ENCODE measurements at places on chromosomes 6 and 20.

DNA sequence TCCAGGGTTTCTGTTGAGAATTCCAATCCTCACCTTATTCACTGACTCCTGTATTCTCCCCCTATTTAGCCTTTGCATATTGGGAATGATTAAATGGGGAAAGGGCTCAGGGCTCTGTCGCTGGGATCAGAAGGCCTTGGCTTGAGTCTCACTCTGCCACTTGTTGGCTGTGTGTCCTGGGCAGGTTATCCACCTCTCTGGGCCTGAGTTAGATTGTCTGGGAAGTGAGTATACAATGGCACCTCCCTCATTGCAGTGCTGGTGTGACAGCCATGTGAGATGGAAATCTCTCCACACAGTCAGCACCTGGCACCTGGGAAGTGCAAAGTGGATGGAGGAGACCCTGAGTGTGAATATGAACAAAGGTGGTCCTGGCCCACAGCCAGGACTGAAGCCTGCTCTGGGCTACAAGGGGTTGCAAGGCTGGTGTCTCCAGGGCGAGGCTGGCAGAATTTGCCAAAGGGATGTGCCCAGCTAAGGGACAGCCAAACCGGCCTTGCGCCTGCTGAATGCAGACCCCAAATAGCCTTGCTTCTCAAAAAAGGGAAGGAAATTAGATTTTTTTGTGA, 200.0 kb upstream of the PMEPA1 start:
- DNase-seq: no peak

- DNase-seq: no peak
These were observed 545.6 kb upstream of the MAP3K7 start for GRCh38 chr6:91132461-91132860.

GRCh38 chr6:26275663-26276062, 89.3 kb upstream of the BTN3A2 start:
- no peak for DNase-seq

DNA sequence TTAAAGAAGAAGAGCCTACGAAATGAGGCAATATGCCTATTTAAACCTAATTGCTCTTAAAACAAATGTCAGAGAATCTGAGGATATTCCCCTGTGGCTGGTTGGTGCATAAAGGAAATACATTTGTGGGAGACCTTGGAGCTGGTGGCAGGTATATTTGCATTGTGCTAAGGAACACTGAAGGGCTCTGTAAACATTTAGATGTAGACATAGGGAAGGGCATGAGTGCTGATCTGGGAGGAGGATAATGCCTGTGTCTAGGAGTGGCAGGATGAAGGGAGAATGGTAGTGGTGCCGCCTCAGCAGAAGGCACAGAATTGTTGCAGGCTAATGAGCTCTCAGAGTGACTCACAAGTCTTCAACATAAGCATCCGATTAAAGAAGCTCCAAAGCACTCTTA, 85.8 kb downstream of the CD164 start:
- no peak for DNase-seq

GRCh38 chr6:84836366-84836765, 72.0 kb upstream of the TBX18 start:
- DNase-seq: no peak

GRCh38 chr20:17621229-17621968, 51.5 kb downstream of the DSTN start:
- no peak for DNase-seq

Data from retina (tissue), 1 donor.